ENCODE measurements at places on chromosomes 16 and 17.

GRCh38 chr16:8756755-8757154 lies 40.7 kb downstream of the TMEM186 start:
- DNase-seq, result no peak

DNA sequence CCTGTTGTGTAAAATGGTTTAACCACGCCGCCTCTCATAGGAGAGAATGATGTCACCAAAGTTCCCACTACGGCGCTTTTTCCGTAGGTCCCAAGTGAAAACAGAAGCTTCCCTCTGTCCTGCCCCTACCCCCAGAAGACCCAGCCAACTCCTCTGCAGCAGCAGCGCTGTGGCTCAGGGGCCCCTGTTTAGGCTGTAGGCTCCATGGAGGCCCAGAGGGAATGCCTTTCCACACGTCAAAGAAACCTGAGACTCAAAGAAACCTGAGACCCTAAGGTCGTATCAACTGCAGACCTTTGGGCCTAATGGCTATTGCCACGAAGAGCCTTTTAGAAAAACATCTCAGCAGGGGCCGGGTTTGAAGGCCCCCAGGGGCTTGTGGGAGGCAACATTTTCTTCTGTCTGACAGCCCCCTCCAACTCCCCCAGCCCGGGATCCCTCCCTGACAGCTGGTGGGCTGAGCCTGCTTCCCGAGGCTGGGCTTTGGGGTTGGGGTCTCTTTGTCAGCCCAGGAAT lies 43.1 kb upstream of the MEAK7 start:
- no peak for DNase-seq

DNA sequence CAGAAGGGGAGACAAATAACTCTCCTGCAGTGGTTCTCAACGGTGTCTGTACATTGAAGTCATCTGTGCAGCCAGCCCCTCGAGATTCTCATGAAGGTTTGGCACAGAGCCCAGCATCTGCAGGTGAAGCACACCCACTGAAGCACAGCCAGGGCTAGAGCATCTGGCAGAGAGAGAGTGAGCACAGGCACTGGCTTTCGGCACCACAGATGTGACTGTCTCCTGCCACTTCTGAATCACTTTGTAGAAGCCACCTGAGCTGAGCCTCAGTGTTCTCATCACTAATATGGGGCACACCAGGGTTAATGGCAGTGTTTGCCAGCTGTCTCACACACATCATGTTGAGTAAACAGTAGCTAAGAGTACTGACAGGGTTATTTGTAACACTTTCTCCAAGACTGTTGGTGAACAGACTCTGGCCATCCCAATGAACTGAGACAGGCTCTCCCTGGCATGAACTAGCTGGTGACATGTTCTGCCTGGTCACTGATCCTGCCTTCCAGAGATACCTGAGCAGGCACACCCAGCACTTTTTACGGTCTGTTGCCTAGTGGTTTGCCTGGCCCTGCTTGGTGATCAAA lies 10.9 kb downstream of the HSPB9 start:
- no peak for DNase-seq

DNA sequence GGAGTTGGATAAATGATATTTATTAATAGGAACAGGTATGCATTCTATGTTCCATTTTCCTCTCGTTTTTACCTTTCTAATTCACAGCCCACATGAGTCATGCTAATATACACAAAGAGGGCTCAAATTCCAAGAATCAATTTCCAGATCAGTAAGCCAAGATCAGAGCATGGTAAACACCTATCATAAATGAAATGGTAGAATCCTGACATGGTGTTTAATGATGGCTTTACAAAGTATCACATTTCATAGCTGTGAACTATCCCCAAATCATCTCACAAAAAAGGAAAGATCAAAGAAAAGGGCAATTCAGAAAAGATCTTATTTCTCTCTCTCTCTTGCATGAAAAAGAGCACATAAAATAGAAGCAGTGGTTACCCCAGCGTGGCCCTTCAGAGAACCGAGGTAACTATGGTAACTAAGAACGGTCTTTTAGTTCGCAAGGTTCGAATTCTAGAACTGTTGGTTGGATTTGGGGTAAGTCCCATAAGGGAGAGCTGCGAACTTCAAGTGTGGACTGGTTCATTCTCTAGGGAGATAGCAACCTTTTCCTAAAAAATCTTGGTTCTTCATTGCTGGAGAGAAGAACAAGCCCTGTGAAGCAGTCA lies 73.0 kb downstream of the MARCHF10 start:
- DNase-seq, result no peak

GRCh38 chr17:13421581-13422130 lies 180.1 kb downstream of the HS3ST3A1 start:
- peak; percentile 36 for DNase-seq

GRCh38 chr17:37801171-37801570 lies 56.3 kb upstream of the HNF1B start:
- no peak for DNase-seq

DNA sequence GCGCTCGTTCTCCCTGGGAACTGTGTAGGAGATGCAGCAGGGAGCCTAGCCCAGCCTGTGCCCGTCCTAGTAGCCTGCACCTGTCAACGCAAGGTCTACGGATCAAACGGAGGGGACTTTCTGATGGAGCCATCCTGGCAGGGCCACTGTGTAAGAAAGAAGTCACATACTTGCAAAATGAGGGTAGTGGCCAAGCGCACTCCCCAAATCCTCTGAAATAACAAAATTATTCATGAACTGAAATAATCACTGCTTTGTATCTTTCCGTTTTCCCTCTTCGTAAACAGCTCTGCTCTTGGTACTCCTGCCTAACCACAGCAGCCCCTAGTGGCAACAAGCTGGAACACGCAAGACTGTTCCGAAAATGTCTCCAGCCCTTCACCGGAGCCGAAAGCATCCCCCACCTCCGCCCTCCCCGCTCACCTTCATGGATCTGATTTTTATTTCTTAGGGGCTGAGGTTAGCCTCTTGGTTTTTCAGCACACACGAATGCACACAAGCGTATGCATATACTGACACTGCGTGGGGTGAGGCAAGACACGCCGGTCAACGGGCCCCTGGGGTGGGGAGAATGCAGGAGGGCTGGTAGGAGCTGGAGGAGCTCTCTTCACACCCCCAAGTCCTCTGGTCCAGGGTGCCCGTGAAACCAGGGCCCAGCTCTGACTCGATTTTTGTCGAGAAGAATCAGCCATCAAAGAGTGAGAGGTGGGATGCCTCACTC lies 100.8 kb downstream of the ABCC12 start:
- peak; percentile 61 for DNase-seq

- DNase-seq, result no peak
Measured at GRCh38 chr17:38893113-38893512, 23.3 kb downstream of the LASP1 start.

DNA sequence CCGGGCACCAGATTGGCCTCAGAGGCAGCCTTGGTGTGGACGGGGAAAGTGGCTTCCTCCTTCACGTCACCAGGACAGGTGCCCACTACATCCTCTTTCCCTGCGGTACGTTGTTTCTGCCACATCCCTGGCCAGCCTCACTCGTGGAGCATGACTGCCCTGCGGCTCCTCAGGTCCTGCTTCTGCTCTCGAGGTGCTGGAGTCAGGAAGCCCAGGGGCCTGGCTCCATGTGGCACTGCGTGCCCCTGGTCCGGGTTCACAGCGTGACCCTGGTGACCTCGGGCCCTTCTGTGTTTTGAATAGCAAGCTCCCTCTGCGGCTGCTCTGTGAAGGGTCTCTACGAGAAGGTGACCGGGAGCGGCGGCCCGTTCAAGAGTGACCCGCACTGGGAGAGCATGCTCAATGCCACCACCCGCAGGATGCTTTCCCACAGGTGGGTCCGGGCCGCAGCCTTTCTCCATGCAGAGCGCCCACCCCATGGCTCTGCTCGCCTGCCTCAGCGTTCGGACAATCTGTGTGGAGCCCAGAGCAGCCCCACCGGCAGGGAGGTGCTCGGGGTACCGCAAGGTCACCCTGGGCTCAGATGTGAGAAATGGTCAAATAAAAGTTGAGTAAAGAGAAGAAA lies 13.5 kb downstream of the RGS11 start:
- DNase-seq, result no peak

- DNase-seq, result no peak
Measured at GRCh38 chr16:9090101-9090959, 1.1 kb upstream of the HAPSTR1 start.

DNA sequence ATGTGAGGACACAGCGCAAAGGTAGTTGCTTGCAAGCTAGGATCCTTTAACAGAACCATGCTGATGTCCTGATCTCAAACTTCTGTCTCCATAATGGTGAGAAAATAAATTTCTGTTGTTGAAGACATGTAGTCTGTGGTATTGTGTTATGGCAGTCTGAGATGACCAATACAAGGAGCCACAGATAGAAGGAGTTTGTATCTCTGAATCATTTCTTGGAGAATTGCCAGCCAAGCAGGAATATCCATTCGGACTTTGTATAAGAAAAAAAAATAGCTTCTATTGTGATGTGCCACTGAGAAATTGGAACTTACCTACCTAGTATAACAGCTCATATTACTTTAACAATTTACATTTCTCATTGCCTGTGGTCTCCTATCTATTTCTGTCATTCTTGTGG lies 447.6 kb upstream of the CA10 start:
- DNase-seq, result peak; percentile 54

DNA sequence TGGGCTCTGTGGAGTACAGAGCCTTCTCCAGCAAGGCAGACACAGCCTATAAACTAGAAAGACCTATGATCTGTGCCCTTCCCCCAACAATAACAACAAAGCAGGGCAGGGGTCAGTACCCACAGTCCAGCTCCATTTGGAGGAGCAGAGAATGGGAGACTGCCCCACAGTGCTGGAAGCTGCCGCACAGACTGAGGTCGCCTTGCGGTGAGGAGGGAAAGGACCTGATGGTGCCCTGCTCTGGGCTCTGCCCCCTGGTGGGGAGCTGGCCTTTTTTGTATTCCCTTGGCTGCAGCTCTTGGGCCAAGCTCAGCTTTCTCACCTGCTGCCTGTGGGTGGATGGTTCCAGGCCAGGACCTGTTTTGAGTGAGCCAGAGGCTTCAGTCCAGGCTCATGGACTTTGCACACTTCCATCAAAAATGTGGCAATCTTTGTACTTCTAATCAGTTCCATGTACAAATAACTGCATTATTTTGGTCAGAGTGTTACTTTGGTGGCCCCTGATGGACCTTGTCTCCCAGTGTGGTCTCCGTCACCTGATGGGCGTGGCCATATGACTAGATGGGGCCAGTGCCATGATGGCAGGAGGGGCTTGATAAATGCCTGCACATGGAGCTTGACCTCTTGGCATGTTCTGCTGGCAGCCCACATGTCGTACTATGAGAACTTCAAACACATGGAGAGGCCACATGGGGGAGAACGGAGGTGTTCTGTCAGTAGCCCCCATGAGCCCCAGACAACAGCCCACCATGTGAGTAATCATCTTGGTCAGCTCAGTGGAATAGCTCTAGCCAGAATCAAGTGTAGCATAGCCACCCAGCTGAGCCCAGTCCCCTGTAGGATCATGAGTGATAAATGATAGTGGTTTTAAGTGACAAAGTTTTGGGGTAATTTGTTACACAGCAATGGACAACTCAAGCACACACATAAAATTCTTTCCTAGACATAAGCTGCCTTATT lies 24.2 kb downstream of the B9D1 start:
- DNase-seq, result peak; percentile 30

GRCh38 chr16:53924331-53925106 lies 220.6 kb downstream of the FTO start:
- DNase-seq, result no peak

DNA sequence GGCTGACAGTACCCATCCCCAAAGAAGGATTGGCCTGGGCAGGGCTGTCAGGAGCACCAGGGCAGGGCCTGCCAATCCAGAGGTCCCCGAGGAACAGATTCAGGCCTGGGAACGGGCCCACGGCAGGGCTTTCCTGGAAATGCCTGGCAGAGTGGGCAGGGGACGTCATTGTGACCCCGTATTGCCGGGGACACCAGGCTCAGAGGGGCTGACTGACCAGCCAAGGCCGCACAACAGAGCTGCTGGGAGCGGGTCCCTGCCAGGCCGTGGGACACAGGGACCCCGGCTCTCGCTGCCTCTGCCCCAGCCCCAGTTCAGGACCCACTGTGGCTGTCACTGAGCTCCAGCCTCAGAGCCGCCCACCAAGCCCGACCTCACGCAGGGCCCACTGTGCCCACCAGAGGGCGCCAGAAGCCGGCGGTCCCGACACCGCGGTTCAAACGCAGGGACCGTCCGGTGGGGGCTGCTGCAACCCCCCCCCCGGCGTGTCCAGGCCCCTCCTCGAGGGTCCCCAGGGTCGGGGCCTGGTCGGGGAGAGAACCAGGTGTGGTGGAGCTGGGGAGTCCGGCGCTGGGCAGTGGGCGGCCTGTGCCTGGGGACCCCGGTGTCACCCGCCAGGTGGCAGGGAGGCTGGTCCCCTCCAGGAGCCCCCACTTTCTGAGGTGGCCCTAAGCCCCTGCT lies 15.2 kb upstream of the SSTR5 start:
- DNase-seq, result no peak

DNA sequence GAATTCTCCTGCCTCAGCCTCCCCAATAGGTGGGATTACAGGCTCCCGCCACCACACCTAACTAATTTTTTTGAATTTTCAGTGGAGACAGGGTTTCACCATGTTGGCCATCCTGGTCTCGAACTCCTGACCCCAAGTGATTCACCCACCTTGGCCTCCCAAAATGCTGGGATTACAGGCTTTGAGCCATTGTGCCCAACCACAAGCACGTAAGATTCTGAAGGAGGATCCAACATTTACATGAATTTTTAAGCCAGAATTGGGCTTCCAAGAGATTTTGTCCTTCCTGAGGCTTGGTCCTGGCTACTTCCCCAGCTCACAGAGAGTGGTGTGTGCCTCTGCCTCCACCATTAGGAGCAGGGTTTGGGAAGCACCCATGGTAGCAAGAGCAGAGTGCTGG lies 11.1 kb downstream of the G6PC3 start:
- DNase-seq, result peak; percentile 39

GRCh38 chr17:80861892-80862291 lies 129.7 kb upstream of the CHMP6 start:
- DNase-seq, result peak; percentile 34

DNA sequence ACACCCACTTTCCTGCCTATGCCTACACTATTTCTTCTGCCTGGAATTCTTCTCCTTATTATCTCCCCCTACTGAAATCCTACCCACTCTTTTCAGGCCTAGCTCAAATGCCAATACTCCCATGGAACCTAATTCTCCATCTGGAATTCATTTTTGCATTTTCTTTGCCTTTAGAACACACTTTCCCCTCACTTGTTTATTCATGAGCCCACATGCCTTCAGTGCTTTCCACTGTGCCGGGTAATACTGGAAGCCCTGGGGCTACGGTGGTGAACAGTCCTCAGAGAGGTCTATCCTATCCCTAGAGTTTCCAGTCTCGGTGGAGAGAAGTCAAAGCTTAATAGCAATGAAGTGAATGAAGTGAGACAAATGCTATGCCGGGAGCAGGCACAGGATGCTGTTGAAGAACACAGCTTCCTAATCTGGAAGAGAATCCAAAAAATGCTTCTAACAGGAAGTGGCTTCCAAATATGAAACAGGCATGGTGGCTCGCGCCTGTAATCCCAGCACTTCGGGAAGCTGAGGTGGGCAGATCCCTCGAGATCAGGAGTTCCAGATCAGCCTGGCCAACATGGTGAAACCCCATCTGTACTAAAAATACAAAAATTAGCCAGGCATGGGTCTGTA lies 322.4 kb downstream of the GRIN2A start:
- DNase-seq, result peak; percentile 54

- DNase-seq, result no peak
Measured at GRCh38 chr17:57555636-57556175, 189.4 kb downstream of the CCDC182 start.
